ENCODE measurements at places on chromosomes 1 and 21.

DNA sequence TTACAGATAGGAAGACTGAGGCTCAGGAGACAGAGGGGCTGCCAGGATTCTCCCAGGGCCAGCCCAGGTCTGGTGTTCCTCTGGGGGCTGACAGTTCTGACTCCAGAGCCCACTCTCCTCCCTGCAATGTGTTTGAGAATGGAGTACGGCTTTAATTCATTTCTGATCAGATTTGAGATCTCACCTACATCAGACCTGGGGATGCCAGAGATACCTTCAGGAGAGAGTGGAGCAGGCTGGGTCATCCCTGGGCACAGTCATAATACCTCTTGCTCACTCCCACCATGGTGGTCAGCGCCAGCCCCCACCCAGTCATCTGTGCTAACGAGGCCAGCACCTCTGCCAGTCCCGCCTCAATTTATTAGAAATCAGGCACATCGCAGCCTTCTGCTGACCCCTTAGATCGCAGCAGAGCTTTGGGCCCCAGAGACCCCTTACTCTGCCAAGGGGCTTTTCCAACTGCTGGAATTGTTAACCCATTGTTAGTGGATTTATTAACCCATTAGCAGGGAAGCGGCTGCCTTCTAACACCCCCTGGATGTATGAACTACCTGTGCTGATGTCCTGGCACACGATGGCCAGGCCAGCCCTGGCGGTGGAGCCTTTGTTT lies 352.1 kb downstream of the MATN1 start:
- DNase-seq: no peak

DNA sequence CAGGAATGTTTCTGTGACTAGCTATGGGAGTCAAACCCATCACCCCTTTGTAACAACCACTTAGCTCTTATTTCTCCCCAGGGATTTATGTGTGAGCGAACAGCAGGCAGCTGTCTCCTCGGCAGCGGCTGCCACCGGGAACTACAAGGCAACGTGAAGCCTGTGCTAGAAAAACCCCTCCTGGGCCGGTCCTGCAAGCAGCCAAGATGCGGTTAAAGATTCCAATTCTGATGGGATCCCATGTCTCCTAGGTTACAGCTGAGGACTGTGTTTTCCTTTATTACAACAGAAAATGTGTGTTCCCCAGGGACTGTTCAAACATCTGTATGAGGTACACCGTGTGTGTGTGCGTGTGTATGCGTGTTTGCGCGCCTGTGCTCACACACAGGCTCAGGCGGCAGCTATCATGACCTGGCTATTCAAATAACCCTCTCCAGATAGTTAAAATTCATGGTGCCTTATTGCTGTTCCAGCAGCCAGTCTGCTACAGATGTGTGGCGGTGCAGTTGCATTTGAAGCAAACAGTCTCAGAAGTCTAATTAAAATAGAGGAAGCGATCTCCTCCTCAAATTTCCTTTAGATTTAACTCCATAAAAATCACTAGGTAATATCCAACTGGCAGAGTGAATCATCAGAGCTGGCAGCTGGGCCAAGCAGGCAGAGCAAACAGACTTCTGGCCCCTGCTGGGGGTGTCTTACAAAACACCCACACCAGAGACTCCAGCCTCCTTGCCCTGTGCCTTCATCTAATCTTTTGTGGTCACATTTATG lies 68.0 kb downstream of the LMX1A start:
- DNase-seq: no peak

DNA sequence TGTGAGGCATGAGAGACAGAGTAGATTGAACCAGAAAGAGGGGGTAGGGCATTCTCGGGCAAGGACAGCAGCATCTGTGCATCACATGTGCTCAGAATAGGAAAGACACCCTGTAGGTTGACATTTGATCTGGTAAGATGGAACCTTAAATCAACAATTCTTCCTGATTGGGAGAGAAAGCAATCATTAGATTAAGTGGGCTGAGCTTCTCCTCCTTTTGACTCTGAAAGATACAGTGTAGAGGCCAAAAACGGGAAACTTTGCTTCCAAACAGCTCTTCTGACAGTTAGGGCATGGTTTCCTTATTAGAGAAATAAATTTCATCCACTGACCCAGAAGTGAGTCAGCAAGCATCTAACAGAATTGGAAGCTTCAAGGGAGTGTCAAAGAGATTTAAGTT lies 9.7 kb downstream of the KIF14 start:
- no peak for DNase-seq

DNA sequence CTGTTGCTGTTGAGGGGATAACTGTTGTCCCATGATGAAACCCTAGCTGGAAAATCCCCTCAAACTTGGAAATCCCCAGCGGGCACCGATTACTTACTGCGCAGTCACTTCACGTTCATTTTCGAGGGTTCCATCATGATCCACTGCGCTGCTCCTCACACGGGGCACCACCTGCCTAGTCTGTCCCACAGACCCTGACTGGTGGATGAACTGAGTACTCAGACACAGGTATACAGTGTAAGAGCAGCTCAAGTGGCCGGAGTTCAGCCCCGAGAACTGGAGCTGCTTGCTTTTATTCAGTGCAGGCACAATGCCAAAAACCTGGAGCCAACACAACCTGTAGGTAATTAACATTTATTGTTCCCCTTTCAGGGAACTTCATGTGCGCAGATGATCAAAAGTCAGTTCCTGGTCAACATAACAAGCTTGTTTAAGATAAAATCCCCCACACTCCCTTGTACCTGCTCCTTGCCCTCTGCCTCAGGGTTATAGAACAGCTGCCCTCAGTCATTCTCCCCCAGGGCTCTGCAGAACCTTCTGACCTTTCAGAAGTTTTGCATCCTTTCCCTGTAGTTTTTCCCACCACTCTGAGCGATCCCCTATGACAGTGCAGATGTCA lies 46.5 kb upstream of the PRELP start:
- no peak for DNase-seq

GRCh38 chr1:93961906-93962305 lies 52.7 kb upstream of the GCLM start:
- DNase-seq: no peak
